ENCODE measurements at places on chromosomes 3 and 15.

DNA sequence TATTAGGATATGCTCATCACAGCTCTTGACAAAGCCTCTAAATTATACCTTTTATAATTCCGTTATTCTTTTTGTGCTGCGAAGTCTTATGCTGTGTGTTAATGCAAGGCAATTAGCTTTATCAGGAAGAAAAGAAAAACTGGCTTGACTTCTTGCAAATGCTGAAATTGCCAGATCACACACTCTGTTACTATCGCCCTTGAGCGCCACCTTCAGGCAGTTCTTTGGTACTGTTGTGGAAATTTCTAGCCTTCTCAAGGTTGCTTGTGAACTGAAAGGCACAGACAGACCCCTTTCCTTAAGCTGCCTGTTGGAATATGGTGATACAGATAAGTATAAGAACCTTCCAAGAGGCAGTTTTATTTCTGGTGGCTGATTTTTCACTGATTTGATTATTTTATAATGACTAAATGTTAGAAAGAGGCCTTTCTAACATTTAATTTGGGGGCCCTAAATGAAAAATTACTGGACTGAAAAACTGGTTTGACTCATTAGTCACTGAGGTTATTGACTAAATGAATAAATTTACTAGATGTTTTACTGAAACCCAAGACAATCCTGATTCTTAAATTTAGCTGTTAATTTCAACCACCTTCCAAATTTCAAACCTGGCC lies 126.2 kb upstream of the RASGRP1 start:
- peak; percentile 83 for DNase-seq

GRCh38 chr3:107913701-107914100 lies 177.1 kb downstream of the CD47 start:
- no peak for DNase-seq

GRCh38 chr3:48015431-48016180 lies 610 bp downstream of the MAP4 start:
- DNase-seq: peak; percentile 6

- no peak for DNase-seq
Measured at GRCh38 chr3:132536442-132537153, 60.5 kb upstream of the ACKR4 start.

DNA sequence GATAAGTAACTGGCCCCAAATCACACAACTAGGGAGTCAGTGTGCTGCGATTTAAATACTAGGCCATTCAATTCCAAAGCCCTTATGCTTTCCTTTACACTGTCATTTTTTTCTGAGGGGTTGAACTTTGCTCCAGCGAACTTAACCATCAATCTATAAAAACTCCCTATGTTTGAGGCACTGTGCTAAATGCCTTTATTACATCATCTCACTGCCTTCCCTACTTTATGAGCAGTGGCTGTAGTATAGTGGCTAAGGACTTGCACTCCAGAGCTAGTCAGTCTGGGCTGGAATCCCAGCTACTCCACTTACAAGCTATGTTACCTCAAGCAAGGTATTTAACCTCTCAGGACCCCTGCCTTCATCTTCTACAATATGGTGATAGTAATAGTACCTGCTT lies 26.9 kb upstream of the WDR72 start:
- DNase-seq: no peak

DNA sequence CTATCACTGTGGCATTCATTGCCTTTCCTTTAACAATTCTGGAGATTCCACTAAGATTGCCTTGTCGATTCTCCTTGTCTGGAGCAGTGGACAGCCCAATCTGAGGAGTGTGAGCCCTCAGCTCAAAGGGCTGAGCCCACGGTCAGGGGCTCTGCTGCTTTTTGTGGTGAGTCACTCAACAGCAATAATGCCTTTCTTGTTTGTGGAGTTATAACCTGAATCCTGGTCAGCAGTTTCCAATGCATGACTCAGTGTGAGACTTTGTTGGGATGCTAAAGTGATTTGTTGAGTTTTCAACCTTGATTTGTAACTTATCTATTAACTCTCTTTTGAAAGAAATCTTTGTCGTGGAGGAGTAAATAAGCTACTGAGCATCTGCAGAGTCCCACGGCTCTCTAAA lies 183.5 kb downstream of the TJP1 start:
- DNase-seq: no peak

DNA sequence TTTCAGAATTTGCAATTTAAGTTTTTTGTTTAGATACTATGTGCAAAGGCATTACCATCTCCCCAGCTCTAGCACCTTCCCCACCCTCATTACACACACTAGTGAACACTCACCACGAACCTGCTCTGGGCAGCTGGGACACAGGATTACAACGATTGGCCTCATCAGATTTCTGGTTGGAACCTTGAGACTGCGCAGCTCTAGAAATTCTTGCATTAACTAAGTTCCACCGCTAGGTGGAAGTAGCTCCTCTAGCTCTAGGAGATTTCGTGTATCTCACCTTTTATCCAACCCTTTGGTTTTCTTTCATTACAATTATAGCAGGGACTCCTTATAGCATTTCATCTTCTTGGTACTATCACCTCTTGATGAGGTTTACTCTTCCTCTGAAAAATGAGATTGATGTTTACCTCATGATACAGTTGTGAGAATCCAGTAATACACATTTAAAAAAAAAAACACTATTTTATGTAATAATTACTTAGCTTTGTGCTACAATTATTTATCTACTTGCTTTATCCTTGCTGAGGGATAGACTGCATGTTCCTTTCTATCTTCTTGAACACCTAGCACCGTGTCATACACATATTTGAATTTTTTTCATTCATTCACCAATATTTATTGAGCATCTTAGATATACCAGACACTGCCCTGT lies 28.7 kb upstream of the PLOD2 start:
- DNase-seq: peak; percentile 71

DNA sequence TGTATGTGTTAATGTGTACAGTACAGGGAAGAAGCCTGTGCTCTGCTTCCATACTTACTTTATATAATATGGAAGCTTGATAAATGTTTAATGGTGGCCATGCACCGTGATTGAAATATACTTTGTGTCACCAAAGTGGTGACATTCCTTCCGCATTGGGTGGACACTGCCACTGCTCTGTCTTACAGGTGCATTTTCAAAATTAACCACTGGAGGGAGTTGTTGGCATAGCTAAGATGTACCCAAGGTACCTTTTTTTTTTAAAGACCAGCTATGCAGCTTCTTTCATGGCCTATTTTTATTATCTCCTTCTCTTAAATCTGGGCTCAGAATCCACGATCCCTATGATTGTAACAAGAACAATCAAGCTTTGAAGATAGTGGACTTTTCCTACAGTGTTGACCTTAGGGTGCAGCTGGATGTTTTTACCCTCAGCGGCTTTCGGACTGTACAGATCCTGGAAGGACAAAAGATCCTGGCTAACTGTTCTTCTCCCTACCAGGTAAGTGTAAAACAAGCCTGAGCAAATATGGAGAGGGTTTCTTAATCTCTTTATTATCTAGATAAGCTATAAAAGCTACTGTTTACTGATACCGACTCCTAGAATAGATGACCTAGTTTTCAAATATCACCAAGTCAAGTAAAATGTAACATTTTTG lies 21.6 kb upstream of the PAK6 start:
- peak; percentile 82 for DNase-seq

- DNase-seq: no peak
Measured at GRCh38 chr3:88713233-88713691, 394.2 kb upstream of the EPHA3 start.

DNA sequence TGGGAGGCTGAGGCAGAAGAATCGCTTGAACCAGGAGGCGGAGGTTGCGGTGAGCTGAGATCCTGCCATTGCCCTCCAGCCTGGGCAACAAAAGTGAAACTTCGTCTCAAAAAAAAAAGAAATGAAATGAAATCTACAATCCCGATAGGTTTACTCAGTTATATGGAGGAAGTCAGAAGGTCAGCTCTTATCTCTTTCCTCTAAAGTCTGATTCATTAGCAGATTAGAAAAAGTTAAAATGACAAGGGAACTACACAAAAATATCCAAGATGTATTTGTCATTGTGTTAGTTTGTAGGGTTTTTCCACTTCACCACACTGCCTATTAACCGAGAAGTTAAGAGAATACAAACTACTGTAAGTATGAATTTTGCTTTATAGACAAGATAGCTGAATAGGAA lies 420.6 kb downstream of the SHQ1 start:
- DNase-seq: no peak

DNA sequence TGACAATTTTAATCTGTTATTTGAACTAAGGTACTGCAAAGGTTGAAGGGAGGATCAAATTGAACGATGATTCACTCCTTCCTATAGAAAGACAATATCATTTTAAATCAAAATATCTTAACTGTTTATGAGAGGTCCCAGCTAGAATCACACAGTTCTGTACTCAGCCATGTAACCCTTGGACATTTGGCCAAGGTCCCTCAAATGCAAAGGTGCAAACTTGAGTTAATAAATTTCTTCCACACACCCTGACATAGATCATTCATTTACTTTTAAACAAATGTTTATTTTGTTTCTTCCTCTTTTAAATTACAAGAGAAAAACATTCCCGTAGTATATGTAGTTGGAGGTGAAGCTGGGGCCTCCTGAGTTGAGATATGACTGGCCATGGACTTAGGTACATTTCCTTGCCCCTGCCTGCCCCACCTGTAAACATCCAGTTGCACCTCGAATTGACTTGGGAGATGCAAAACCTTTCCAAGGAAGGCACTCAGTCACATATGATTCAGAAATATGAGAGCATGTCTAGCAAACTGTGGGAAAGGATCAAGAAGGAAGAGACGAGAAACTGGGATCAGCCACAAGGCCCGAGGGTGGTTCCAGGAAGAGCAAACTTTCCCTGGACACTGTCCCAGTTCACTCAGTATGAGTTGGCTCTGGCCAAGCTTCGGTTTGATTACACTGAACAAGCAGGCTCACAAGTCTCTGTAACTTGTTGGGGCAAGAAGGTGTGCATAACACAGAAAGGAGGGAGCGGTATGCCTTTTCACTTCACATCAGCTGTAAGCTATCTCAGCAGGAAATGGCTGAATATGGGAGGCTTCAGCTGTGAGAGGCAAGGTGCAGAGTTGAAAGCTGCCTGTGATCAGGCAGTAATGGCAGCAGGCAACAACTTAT lies 6.7 kb downstream of the TNFSF10 start:
- DNase-seq: no peak

- no peak for DNase-seq
Measured at GRCh38 chr3:159964166-159964973, 24.3 kb upstream of the IL12A start.

- DNase-seq: no peak
Measured at GRCh38 chr3:114974387-114974786, 172.7 kb downstream of the ZBTB20 start.

GRCh38 chr3:126101521-126101982 lies 17.6 kb upstream of the SLC41A3 start:
- no peak for DNase-seq

DNA sequence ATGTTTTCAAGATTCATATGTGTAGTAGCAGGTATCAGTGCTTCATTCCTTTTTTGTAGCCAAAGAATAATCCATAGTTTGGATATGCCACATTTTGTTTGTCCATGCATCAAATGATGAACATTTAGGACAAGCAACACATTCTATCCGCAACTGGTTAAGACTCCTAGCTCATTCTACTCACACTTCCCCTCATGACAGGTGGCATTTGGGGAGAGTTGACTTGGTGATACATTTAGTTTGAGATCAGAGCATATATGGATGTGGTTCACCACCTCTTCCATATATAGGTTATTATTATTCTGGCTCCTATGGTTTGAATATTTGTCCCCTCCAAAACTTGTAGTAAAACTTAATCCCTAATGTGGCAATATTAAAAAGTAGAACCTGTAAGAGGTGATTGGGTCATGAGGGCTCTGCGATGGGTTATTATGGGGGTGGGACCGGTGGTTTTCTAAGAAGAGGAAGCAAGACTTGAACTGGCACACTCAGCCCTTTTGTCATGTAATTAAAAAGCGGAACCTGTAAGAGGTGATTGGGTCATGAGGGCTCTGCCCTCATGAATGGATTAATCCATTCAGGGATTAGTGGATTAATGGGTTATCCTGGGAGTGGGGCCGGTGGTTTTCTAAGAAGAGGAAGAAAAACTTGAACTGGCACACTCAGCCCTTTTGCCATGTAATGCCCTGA lies 75.3 kb upstream of the HRH1 start:
- peak; percentile 20 for DNase-seq

GRCh38 chr15:100170291-100171210 lies 171.2 kb downstream of the ADAMTS17 start:
- DNase-seq: no peak

- DNase-seq: no peak
Measured at GRCh38 chr3:195095704-195096036, 175.3 kb downstream of the XXYLT1 start.

DNA sequence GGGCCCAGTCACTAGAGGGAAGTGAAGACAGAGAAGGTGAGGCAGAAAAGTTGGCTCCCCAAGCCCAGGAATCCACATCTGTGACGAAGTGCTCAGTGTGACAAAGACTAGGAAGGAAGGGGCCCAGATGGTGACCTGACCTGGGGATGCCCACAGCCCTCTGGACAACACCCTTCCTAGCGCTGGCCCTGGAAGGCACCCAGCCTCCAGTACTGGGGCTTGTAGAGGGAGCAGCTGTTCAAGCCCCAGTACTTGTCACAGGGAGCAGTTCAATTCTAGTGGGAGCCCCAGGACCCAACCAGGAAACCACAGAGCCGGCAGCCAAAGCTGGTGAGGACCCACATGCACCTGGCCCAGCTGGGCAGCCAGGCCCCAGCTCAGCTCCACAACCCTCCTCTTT lies 190.8 kb downstream of the XXYLT1 start:
- no peak for DNase-seq

GRCh38 chr3:110905121-110905520 lies 166.5 kb upstream of the NECTIN3 start:
- no peak for DNase-seq

- DNase-seq: peak; percentile 77
Measured at GRCh38 chr3:183161552-183162336, 790 bp downstream of the LAMP3 start.
